ENCODE measurements at places on chromosomes 2 and 18.

DNA sequence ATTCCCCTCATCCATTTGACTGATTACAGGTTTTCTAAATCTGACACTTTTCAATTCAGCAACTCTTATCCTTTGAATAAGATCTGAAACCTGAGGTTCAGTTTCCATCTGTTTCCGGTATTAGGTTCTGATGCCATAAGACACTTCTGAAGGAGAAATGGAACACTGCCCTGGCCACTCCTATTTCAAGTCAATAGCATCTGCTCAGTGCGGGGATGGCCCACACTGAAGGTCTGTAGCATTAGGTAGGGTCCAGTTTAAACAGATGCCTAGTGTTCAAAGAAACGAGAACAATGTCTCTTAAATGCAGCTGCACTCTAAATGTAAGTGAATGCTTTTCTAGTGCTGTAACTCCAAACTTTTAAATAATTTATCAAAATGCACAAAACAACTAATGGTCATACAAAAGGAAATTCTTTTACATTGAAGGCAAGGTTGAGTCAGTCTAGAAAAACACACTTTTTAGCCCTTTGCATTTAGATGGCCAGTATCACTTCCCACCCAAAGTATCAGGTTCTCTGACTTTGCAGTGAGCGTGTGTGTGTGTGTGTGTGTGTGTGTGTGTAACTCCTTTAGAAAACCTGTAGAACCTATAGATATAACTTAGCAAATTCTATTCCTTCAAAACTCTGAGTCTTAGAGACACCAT is 78.2 kb downstream of the STK39 start:
- DNase-seq, result no peak

DNA sequence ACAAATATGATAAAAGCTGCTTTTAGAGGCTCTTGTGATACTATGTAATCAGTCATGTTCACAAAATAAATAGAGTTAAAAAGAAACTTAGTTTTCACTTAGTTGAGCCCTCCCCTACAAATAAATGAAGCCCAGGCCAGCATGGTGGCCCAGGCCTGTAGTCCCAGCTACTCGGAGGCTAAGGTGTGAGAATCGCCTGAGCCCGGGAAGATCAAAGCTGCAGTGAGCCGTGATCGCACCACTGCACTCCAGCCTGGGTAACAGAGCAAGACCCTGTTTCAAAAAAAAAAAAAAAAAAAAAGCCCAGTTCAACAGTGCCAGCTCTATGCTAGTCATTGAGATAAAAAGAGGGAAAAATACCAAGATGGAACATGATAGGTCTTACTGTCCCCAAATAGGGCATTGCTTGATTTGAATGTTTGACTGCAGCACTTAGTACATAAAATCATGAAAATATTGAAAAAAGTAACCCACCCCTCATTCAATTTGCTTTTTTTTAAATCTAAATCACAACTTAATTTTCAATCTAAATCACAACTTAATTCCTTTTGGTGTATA is 1.5 kb downstream of the ASNSD1 start:
- DNase-seq, result no peak

DNA sequence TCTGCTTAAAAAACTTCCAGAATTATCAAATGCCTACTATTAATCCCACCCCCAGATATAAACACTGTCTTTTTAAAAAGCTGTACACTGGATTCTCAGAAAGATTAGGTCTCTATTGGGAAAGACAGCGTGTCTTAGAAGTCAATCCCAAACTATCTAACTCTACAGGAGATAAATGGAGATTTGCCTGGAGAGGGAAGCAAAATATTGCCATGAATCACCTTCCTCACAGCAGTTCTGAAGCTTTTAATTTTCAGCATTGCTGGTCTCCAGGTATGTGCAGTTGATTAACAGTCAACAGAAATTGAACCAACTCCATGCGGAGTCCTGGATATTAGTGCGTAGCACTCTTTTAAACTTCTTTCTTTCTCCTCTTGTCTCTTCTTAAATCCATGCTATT is 122.2 kb downstream of the DSC3 start:
- DNase-seq, result no peak

- no peak for DNase-seq
Observed at GRCh38 chr2:175363699-175364098, 182.2 kb upstream of the ATP5MC3 start.

- DNase-seq, result no peak
Observed at GRCh38 chr2:175955136-175955535, 46.9 kb downstream of the LNPK start.

DNA sequence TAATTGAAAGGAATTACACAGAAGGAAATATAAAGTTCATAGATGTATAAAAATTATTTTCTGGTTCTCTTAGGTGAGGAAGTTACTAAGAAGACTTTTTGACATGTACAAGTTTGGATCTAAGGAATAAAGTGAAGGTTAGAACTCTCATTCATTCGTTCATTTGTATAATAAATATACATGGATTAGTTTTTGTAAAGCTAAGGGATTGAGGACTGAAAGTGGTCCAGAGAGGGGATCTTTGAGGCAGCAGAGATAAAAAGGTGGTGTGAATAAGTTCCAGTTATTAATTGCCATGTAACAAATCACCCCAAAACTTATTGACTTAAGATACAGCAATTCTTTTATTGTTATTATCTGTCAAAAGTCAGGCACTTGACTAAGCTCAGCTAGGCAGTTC is 110.1 kb upstream of the CELF4 start:
- no peak for DNase-seq

DNA sequence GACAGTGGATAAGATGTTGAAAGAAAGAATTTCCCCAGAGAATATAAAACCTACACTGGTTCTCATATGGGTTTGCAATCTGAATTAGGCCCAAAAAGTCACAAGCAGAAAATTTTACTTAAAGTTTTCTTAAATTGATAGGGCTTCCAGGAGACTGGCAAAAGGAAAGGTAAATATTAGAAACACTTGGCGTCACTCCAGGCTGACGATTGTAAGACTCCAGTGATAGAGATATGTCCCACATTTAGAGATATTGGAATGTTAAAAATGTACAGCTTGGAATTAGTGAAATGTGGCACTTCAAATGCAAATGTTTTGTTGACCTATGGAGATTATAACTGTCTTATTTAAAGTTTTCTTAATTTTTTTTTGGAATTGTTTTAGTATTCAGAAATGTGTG is 14.0 kb downstream of the YIPF4 start:
- DNase-seq, result no peak
